ENCODE measurements at places on chromosomes 11 and 22.

GRCh38 chr11:75725547-75726320, 8.1 kb downstream of the MOGAT2 start:
- DNase-seq = no peak

- no peak for DNase-seq
Measured at GRCh38 chr11:112627588-112628045, 333.6 kb upstream of the NCAM1 start.

DNA sequence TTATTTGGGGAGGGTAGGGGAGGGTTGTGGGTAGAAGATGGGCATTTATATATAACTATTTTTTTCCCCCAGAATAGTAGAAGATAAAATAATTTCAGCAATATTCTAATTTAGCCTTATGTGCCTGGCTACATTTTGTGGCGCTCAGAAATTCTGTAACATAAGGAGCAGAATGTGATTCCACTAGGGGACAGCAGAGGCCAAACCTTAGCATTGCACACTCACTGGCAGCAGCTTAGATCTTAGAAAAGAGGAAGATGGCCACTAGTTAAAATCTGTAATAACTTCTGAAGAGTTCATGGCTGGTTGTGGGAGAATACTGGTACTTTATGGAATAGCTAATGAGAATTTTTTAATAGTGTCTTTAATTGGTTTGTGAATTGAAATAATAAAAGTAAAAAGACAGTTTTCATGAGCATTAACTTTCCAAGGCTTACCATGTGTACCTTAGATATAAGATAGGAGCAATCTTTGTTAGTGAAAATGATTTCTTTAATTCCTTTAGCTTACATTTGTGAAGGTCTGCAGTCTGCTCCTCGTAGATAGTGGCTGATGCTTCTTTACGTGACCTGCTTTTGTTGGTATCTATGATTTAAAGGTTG, 33.1 kb downstream of the DDX10 start:
- peak; percentile 67 for DNase-seq

- no peak for DNase-seq
Measured at GRCh38 chr11:66279092-66279734, 1.2 kb downstream of the CNIH2 start.

DNA sequence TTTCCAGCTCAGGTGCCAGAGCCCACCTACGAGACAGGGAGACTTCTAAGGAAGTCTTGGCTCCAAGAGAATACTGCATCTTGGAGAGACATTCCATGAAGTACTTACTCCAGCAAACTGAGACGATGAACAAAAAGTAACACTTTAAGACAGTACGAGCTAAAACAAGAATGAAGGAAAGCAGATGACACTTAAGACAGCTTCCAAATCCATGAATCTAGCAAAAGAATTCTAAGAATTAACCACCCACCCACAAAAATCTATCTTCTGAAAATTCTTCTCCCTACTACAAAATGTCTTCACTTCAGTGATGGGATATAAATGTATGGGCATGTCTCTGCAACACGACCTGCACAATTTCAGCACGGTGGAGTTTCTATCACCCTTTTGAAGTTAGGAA, 132.9 kb downstream of the C11orf58 start:
- no peak for DNase-seq

DNA sequence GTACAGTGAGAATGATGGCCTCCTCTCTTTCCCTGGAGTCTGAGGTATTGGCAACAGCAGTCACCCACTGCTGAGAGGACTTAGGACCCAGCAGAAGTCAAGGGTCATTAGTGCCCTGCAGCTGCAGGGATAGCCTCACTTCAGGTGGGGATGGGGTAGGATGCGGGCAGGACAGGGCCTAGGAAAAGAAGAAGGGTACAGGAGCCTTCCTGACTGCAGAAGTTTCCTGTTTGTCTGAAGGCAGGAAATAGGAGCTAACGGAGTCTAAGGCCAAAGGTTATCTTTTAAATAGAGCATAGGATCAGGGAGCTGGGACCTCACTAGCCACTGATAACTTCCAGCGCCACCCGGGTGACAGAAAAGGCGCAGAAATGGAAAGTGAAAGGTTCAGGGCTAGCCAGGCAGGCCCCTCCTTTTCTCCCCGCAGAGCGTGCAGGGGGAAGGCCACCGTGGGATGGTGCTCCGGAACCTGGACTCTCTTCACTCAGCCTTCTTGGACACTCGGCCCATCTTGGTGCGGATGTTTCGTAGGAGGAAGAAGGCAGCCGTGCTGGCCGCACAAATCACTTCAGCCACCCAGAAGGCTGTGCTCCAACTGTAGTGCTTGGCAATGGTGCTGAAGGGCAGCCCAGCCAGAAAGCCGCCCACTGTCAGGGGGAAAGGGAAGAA, 6.0 kb downstream of the TRAPPC4 start:
- DNase-seq = no peak

- peak; percentile 85 for DNase-seq
Measured at GRCh38 chr11:66842896-66843775, at the start of gene RCE1. TSS of gene RCE1 (plus strand) at chr11:66843441. CDS start at chr11:66843456, 15 bp downstream.

DNA sequence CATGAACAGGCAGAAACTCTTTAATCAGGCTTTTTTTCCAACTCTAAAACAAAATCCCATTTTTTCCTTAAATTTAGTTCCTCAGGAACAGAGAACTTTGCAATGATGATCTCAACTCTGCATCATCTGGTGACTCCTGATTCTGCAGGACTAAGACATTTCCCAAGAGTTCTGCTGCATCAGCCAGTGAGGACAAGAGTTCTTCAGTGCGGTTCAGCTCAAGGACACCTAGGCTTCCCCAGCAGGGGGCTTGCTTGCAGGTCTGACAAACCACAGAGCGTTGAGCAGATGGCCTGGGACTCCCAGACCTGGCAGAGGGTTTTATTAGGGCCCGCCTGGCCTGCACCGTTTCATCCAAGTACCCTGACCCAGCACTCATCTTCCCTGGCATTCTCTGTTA, 6.4 kb downstream of the CDCA5 start:
- no peak for DNase-seq

GRCh38 chr22:36863281-36863680, 2.5 kb downstream of the NCF4 start:
- no peak for DNase-seq

DNA sequence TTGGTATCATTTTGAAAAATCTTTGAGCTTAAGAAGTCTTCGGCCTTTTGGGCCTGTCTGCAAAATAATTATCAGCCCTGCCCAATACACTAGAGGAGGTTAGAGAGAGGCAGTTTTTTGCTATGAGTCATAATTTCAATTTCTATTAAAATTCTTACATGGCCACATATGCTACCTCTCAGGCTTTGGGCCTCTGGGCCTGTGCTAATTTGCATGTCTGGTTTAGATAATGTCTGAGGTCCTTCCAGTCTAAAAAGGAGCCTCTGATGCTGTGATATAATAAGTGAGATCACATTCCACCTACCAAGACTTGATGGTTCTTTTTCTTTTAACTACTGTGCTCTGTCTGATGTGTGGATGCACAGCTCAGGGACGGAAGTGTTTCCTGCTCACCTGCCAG, 70.8 kb downstream of the KCNJ1 start:
- DNase-seq = no peak

GRCh38 chr11:28887681-28888080, 779.5 kb downstream of the METTL15 start:
- DNase-seq = no peak

DNA sequence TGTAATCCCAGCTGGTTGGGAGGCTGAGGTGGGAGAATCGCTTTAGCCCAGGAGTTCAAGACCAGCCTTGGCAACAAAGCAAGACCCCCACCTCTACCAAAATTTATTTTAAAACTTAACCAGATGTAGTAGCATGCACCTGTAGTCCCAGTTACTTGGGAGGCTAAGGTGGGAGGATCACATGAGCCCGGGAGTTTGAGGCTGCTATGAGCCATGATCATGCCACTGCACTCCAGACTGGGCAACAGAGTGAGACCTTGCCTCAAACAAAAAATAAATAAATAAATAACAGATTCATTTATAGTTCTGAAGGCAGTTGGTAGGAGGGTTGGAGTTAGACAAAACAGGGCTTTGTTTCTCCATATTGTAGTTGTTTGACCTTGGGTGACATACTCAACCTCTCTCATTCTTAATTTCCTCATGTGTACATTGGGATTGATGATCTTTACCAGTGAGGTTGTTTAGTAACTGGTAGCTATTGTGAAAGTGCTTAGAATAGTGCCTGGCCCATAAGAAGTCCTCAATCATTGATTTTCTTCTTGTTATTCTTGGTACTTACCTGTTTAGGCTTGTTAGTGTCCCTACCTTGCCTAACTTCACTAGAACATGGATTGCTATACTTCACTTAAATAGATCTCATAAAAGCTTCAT, 79.1 kb downstream of the EMSY start:
- DNase-seq = no peak

GRCh38 chr11:74085542-74085892, 76.6 kb upstream of the UCP3 start:
- DNase-seq = no peak

DNA sequence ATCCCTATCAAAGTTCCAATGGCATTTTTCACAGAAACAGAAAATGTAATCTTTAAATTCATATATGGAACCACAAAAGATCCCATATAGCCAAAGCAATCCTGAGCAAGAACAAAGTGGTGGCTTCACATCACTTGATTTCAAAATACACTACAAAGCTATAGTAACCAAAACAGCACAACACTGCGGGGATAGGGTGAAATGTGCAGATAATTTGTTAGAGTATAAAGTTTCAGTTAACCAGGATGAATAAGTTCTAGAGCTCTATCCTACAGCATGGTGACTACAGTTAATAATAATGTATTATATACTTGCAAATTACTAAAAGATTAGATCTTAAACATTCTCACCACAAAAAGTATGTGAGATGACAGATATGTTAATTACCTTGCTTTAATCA, 55.5 kb downstream of the MAPK1 start:
- DNase-seq = no peak

DNA sequence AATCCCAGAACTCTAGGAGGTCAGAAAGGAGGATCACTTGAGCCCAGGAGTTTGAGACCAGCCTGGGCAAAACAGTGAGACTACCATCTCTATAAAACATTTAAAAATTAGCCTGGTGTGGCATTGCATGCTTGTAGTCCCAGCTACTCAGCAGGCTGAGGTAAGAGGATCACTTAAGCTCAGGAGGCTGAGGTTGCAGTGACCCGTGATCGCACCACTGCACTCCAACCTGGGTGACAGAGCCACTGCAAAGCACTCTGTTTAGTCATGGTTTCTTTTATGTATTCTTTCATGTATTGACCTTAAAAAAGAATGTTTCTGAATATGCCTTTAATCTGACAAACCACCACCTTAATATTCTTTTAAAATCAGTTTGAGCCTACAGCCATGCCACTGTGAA, 52.2 kb downstream of the BIRC2 start:
- DNase-seq = no peak

GRCh38 chr11:123382555-123383074, 47.5 kb upstream of the GRAMD1B start:
- DNase-seq = no peak

- DNase-seq = no peak
Measured at GRCh38 chr11:69516526-69516925, 35.1 kb downstream of the LINC01488 start.

GRCh38 chr22:37640591-37641560, 1.4 kb downstream of the SH3BP1 start:
- DNase-seq = no peak

GRCh38 chr11:76794371-76795289, 11.5 kb downstream of the TSKU start:
- DNase-seq = no peak

DNA sequence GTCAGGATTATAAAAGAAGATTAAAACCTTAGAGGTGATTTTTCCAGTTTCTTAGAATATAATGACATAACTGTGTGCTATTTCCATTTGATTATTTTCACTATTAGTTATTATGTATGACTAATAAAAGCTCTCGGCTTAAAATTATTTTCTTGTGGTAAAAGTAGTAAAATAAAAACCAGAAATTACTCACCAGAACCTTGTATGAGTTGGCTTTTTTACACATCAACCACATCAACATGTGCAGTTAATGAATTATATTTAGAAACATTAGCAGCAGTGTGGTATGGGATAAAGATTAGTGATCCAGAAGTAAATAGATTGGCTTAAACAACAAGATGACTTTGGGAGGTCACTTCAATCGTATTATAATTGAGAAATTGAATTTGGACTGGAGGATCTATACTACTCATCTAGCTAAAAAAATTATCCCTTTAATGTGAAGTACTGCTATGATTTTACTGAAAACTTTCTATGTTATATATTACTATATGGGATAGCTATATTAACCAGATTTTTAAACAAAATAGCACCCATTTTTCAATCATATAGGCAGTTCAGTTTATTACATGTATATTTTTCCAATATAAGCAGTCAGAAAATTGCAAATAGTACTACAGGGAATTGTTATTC, 2.8 kb upstream of the BCO2 start:
- no peak for DNase-seq

DNA sequence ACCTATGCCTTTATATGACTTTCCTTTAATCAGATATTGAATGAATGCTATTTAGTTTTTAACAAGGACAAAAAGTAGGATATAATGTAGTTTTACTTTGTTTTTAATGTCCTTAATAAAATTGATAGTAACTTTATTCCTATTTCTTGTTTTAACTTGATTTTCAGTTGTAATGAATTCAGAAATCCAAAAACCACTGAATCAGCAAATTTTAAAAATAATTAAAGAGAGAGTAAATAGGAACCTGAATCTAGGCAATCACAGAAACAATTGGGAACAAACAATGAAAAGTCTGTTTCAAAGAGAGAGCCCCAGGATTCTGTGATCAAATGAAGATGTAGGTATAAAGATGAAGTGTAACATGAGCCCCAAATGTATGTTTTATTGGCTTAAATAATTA, 556.0 kb downstream of the LUZP2 start:
- no peak for DNase-seq

DNA sequence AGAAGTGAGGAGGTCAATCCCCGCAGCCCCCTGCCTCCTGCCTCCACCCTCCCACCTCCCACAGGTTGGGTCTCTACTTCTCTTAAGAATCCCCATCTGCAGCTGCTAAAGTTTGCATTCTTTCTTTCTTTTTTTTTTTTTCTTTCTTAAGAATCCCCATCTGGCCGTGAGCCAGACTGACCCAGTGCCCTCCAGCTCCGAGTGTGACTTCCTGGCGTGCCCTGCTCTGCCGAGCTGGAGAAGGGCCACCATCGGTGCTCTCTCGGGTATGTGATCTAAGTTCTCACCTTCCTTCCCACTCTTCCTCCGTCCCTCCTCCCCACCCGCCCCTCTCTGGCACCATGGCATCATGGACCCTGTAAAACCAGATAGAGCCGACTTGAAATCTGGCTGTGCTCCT, 66.7 kb upstream of the LMO1 start:
- DNase-seq = no peak
